ENCODE measurements at places on chromosomes 2 and 18.

- DNase-seq, result no peak
Observed at GRCh38 chr2:119598596-119599263, 54.5 kb downstream of the CFAP221 start.

DNA sequence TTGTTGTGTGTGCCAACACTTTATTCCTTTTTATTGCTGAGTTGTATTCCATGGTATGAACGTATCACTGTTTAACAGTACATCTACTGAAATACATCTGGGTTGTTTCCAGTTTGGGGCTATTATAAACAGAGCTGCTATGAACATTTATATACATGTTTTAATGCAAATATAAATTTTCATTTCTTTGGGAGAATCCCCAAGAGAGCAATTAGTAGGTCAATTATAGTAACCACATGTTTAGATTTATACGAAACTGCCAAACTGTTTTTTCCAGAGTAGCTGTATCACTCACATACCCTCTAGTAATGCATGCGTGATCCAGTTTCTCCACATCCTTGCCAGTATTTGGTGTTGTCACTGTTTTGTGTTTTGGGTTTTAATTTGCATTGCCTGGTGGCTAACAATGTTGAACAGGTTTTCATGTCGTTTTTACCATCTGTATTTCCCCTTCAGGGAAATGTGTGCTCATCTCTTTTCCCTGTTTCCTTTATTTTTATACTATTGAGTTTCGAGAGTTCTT is 81.0 kb downstream of the TMEM131 start:
- no peak for DNase-seq

DNA sequence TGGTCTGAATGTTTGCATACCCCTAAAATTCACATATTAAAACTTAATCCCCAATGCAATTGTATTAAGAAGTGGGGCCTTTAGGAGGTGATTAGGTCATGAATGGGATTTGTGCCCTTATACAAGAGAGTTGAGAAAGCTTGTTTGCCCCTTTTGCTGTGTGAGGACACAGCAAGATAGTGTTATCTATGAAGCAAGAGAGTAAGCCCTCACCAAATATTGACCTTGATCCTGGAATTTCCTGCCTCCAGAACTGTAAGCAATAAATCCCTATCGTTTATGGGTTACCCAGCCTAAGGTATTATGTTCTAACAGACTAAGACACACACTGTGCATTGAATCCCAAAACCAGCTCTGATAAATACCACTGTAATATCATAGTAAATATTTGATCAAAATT is 32.2 kb downstream of the NR4A2 start:
- no peak for DNase-seq

DNA sequence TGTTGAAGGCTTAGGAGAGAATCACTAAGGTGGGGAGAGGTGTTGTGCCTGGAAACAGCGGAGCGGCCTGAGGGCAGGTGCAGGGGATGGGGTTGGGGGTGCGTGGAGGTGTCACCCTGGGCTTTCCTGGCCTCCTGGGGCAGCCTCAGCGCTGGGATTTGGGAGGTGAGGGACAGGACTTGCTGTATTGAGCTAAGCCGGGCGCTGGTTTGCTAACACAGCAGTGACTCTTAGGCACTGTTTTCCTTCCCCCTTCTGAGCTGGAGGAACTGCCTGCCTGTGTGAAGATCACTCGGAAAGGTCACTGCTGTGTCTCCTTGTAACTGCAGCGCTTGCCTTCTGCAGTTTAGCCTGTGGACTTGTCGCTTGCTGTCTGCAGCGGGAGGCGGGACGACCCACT is 21.2 kb downstream of the PRELID3A start:
- no peak for DNase-seq

GRCh38 chr2:99662761-99663341 is 173.0 kb upstream of the REV1 start:
- DNase-seq, result no peak

GRCh38 chr18:46378864-46379207 is 274.7 kb downstream of the HAUS1 start:
- no peak for DNase-seq

- no peak for DNase-seq
Observed at GRCh38 chr18:3391704-3392466, 58.1 kb upstream of the TGIF1 start.

GRCh38 chr2:69011611-69012157 is 1.3 kb upstream of the ANTXR1 start:
- no peak for DNase-seq

DNA sequence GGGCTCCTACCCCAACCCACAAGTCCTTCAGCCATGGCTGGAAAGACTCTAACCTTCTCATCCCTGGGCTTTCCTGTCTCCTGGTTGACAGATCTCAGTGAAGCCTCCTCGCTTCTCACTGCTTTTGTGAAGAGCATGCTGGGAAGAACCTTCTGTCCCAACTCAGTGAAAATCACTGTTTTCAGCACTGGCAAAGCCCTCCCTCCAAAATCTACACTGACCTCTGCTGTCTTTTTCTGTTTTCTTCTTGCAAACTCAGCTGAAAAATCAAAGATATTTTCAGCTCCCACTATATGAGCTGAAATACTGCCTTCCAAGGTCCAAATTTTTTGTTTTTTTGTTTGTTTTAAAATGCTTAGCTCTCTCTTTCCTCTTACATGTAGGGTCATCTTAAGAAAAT is 266.3 kb upstream of the AGAP1 start:
- DNase-seq, result no peak

GRCh38 chr2:241984658-241985057 is 115.1 kb downstream of the RTP5 start:
- DNase-seq, result no peak

- DNase-seq, result no peak
Observed at GRCh38 chr2:78861546-78861945, 164.0 kb upstream of the REG3G start.

DNA sequence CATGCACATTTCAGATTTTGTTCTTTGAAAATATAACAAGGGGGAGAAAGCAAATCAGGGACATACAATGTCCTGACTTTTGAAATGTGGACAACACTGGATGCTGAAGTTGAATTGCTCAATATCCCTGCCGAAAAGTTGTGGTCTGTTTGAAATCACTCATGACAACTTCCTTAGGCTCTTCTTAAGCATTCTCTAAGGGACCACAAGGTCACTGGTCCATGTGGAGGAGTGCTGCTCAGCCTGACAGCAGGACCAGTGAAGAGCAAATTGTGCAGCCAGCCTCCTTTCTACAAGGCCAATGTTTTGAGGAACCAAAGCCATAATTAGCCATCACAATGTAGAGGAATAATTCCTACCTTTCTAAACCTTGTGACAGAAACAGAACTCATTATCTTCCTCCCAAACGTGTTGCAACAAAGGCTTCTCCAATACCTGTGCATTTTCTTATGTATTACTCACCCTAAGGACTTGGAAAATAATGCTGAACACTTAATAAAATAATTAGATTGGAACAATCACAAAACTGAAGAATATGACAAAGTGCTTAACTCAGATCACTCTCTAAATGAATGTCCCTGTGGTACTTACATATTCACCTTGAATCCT is 1477.6 kb upstream of the NXPH2 start:
- no peak for DNase-seq

- no peak for DNase-seq
Observed at GRCh38 chr2:16021611-16022363, 81.4 kb downstream of the MYCN start.

DNA sequence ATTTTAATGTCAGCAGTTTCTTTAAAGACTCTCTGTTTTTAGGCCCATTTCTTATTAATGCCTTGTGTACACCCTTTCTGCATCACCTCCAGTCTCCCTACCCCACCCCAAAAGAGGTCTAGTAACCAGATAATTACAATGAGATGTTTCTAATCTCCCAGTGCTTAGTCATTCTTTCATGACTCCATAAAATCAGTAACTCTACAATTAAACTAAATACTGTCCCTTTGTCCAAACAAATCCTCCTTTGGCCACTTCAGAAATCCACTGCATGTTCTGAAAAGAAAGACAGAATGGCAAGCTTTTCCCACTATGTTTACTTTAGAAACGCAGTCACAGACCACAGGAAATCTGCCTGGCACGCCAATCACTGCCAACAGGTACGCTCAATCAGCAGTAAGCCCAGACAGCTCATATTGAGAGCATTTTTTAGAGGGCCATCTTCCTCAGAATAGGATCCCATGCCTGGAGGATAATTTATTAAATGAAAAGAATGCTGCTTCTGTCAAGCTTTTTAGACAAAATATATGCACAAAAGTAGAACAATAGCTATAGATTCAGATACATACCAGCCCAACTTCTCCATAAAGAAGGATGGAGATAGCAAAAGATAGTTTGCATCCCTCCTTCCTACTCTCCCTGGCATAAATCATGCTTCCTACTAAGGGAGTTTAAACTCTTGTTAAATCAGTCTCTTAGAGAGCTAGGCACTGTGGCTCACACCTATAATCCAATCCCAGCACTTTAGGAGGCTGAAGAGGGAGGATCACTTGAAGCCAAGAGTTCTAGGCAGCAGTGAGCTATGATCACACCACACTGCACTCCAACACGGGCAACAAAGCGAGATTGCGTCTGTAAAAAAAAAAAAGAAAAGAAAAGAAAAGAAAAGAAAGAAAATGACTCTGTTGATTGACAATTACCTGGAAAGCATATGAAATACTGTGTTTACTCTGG is 14.6 kb downstream of the CLASP1 start:
- DNase-seq, result no peak

Measured in DMS 273 treated with DMSO at 0.1 percent for 48 hours (cell line).